ENCODE measurements at places on chromosomes 7 and 10. TPM values are rescaled to one million over a fixed set of nuclear protein-coding genes. Genes with fewer than 3 reads are reported as not detected.

DNA sequence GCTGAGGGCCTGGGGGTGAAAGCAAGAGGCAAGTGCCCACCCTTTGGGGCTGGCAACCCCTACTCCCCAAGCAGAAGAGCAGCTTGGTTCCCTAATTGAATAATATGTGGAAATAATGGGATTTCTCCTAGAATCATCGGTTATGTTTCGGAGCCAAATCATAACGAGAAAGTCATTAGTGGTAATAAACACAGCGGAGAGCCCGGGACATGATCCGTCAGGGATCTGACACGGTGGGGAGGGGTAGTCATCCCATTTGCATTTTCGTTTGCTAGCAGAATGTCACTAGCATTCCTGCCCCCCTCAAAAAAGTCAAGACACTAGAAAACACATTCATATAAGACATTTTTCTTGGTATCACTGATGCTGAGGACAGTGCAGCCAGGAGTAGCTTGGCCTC is 140.4 kb downstream of the CDH23 start:
- H3K27ac ChIP-seq, result no peak overlapping the region
- DNase-seq, result no peak
- no peak overlapping the region for H3K4me3 ChIP-seq
- H3K27me3 ChIP-seq, result no peaks in the 10 kb centered on the region

DNA sequence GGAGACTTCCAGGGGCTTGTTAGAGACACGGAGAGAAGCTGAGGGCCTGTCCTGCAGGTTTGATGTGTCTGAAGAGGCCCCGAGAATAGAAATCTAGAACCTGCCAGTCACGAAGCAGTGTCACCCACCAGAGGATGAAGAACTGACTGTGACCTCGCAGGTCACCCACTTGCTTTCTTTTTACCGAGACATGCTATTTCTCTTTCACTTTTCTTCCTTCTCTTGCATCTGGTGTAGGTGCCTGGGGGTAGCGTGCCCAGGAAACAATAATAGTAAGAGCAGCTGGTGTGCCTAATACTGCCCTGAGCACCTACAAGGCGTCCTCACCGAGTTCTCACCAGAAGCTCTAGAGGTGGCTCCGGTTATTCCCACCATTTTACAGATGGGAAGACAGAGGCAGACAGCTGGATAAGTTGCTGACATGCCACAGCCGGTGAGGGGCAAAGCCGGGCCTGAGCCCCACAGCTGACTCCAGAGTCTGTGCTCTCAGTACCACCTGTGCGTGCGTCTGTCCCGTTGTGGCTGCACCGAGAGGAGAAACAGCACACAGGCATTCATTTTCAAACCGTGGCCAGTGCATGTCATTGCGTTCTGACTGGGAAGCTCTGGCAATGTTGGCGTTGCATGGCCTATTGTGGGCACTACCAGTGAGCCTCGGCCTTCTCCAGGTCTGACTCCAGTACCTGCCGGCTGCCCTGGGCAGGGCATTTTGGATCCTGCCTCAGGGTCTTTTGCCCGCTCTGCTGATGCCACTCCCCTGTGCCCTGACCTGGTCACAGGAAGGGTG is 7.8 kb downstream of the CHST3 start:
- no peak for DNase-seq
- peaks cover 9% of the 10 kb centered on the region for H3K4me1 ChIP-seq
- no peak overlapping the region for H3K4me3 ChIP-seq
- no peak overlapping the region for H3K27ac ChIP-seq
- H3K27me3 ChIP-seq, result no peaks in the 10 kb centered on the region

DNA sequence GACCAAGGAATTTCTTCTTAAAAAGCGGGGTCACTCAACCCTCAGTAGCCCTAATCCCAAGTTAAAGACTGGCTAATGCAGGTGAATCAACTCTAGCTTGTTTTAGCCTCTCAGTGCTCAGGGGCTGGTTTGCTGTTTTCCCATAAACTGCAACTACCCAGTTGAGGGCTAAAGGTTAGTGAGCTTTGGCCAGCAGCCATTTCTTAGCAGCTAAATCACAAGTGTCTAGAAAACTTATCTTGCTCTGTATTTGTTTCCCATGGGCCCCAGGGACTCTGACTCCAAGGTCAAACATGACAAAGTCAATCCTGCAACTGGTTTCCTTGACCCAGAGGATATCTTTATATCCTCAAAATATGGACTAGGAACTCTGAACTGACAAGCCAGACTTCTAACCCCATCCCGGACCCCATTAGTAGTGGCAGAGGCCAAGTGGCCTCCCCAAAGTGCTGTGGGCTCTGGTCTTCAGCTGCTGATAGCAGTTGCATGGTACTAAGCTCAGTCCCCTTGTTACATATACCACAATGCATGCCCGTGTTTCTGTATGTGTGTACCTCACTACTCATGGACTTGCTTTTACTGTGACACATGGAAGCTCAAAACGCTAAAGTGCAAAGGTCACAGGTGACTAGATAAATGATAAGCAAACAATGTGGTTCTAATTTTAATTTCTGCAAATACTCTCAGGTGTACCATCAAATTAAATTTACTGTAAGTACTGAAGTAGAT is 793.0 kb upstream of the IGFBP3 start:
- no peak overlapping the region for H3K4me3 ChIP-seq
- DNase-seq, result peak; percentile 86
- no peak overlapping the region for H3K27ac ChIP-seq
- no peaks in the 10 kb centered on the region for H3K4me1 ChIP-seq
- H3K36me3 ChIP-seq, result no peaks in the 10 kb centered on the region

- DNase-seq, result no peak
- H3K27me3 ChIP-seq, result no peaks in the 10 kb centered on the region
- H3K36me3 ChIP-seq, result no peaks in the 10 kb centered on the region
- H3K27ac ChIP-seq, result no peak overlapping the region
Observed at GRCh38 chr7:150396426-150396825, 17.3 kb downstream of the ZNF775 start.

DNA sequence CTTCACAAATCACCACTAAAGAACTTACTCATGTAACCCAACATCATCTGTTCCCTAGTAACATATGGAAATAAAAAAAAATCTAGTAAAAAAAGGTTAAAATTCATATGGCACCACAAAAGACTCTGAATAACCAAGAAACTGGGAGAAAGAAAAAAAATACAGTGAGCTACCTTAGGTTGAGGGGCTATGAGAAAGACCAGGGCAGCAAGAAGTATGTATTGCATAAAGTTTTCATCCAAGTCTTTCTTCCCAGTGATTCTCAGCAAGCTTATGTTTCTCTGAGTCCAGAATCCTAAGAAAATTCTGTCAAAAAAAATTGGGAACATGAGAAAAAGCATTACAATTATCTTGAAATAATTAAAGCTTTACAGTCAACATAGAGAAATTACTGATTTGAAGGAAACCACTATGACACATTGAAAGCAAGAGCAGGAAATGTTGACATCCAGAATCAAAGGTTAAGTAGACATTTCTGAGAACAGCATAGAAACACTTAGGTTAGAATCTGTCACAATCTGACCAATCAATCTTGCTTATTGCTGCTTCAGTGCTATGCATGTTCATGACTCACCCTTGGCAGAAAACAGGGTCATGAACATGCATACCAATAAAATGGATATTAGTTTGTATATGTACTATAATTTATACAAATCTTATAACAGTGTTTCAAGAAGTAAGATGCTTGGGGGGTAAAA is 494.0 kb upstream of the POT1 start:
- no peak overlapping the region for H3K4me3 ChIP-seq
- no peak overlapping the region for H3K27ac ChIP-seq
- no peaks in the 10 kb centered on the region for H3K27me3 ChIP-seq
- no peak for DNase-seq

GPNMB gene
- total RNA-seq, result 12.8 TPM

CYP17A1 gene
- total RNA-seq, result 7.7 TPM

UFSP1 gene
- total RNA-seq, result 4.4 TPM

CC2D2B gene
- total RNA-seq, result 0.15 TPM

SPDYE5 gene
- total RNA-seq, result 0.15 TPM
